ENCODE measurements at places on chromosomes 13 and 19.

GRCh38 chr13:76516013-76516412, 370.2 kb downstream of the KCTD12 start:
- DNase-seq, result no peak

GRCh38 chr13:29397265-29397664, 198.2 kb downstream of the SLC7A1 start:
- DNase-seq, result no peak

- DNase-seq, result no peak
Measured at GRCh38 chr19:3580156-3580934, 4.9 kb upstream of the GIPC3 start.

DNA sequence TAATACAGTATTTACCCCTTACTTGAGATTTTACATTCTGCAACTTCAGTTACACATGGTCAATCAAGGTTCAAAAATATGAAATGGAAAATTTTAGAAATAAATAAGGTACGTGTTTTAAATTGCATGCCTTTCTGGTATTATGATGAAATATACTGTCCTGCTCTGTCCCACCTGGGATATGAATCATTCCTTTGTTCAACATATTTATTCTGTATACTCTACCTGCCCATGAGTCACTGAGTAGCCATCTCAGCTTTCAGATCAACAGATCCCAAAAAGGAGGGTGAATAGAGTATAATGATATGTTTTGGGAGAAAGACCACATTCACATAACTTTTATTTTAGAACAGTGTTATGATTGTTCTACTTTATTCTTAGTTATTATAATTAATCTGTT, 37.8 kb downstream of the STOML3 start:
- DNase-seq, result no peak

DNA sequence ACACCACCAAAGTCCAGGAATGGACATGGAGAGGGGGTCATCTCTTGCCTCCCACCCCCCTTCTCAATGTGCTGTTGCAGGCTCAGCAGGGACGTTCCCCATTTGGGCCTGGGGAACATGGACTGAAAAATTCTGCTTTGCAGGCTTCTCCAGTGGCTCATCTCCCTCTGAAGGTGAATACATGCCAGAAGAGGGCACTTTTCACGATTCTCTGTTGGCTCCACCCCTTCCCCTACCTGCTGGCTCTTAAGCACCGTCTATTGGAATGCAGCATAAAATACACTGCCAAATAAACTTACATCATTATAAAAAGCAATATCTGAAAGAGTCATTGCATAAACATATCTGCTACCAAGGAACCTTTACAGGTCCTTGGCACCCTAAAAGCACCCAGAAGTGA, 35.7 kb downstream of the NHLRC3 start:
- DNase-seq, result no peak

- no peak for DNase-seq
Measured at GRCh38 chr13:23551213-23552008, 18.8 kb upstream of the TNFRSF19 start.

GRCh38 chr13:98821372-98822224, 69.1 kb upstream of the SLC15A1 start:
- no peak for DNase-seq

- DNase-seq, result no peak
Measured at GRCh38 chr13:97460004-97460775, 26.2 kb downstream of the RAP2A start.

- DNase-seq, result no peak
Measured at GRCh38 chr13:106723036-106723435, 155.1 kb upstream of the ARGLU1 start.

- DNase-seq, result no peak
Measured at GRCh38 chr13:98997738-98998641, 20.1 kb upstream of the DOCK9 start.

GRCh38 chr13:85367887-85368286, 431.3 kb downstream of the SLITRK6 start:
- no peak for DNase-seq

- no peak for DNase-seq
Measured at GRCh38 chr13:30664689-30665275, 47.1 kb downstream of the USPL1 start.

All from NCI-H446 (cell line).